ENCODE measurements at places on chromosomes 7 and 10.

DNA sequence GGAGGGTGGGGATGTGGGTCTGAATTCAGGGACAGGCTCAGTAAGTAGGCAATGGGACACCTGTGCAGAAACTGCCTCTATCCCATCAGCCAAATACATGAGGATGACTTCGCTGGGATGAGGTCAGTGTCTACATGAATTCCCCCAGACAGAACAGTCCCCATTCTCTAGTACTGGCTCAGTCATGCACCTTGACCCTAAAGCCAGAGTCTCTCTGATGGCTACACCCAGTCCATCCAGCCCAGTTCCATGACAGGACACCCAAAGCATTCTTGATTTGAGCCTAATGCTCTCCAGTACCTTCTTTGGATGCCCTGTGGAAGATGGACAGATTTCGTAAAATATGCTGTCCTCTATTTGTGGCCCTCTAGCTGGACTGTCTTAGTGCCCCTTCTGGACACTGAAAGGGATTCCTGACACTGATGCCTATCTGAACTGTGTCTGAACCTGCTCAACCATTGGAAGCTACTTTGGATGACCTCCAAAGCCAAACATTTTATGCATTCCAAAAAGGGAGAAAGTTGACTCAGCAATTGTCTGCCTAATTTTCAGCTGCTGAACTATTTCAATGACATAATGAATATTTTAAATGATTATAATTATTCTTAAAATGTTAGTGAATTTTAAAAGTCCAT is 14.6 kb downstream of the SFRP4 start:
- DNase-seq: no peak

DNA sequence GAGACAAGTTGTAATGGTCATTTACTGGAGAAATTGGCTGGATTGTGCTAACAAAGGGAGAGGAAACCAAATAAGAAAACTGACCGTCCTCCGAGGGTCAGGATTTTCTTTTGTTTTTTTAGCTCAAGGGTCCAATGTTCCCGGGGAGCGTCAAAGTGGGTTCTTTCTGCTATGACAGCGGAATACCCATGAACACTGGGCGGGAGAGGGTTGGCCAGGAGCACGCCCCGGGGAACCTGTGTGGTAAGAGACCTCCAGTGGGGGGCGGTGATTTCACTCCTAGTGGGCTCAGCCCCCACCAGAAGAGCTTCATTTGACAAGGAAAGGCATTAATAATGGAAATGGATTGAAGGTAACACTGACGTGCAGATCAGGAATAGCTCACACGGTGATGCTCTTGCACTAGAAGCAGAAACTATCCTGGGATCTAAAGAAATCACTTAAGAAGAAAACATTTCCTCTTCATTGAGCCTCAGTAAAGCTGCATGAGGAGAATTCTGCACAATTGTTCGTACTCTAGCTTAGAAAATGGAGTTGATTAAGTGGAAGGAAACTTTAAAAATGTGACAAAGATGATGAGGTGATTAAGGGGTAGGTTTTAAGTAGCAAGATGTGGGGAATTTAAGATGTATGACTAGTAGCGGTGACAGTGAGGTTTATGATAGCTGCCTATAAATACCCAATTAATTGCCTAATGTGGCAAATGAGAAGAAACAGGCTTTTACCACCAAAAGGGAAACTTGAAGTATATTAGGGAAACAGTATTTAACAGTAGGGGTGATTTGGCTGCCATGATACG is 627.2 kb downstream of the SUGCT start:
- no peak for DNase-seq

DNA sequence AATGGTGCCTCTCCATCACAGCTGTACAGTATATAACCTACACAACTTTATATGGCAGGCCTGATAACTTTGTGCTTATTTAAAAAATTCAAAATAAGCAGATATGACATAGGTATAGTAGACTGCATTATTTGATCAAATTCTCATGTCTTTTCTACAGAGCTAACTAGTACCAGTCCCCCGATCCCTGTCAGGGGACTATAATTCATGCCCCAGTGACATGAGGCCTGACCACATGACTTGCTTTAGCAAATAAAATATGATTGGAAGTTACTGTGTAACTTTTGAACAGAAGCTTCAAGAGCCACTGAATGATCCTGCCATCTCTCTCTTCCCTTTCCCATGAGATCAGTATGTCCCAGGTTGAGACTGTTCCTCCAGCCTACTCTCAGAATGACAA is 49.2 kb upstream of the WNT2 start:
- DNase-seq: no peak

GRCh38 chr7:39709029-39709428 is 85.7 kb downstream of the RALA start:
- no peak for DNase-seq

DNA sequence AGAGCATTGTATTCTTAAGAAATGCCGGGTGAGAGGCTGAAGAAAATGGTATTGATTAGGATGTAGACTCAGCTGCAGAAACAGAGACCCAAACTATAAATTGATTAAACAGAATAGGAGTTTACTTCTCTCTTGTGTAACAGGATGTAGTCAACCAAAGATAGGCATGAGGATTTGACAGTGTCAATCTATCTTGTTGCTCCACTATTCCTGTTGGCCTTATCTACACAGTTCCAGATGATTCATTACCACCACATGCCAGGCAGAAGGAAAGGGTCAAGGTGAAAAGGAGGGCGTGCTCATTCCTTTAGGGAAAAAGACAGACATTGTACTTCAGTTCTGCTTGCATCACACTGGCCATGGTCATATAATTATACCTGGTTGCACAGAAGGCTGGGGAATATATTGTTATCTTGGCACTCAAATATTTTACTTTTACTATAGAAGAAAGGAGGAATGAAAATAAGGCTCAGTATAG is 11.9 kb upstream of the DMTF1 start:
- no peak for DNase-seq

DNA sequence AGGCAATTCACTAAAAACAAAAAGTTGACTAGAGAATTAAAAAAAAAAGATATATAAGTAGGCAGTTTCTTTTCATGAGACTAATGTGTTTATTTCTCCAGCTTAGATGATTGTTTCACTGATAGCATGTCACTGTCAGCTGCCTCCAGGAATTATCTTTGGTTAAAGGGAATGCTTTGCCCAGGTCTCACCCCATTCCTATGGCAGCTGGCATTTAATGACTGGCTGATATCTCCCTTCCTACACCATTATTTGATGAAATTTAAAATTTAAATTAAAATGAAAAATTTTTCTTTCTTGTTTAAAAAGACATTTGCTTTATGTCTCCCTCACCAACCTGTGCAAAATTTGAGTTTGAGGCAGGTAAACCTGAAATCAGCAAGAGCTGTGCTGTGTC is 214.5 kb upstream of the PRSS1 start:
- no peak for DNase-seq
